MV-4-11 (cell line): ENCODE measurements at places on chromosomes 3 and 15.

DNA sequence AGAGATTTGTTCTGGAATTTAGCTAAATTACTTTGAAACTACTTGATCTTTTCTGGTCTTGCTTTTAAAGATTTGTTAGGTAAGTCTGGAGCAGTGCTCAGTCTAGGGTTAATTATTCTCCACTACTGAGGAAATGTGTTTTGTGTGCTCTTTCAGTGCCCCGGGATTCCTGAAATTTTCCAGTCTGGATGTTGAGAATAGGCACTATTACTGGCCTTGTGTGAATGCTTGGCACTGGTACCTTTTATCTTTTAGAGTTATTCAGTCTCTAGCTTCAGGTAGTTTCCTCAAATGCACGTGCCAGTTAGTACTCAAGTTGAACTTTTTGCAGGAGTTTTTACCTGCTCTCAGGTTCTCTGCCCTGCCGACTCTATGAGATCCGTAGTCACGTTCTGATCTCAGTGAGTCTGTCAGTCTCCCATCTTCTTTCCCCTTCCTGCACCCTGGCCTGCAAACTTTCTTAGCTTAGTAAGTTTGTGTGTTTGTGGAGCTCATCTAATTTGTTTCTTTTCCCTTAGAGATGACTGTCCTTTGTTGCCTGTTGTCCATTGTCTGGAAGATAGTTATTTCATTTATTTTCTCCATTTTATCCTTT lies 39.5 kb downstream of the TCF12 start:
- no peak for DNase-seq

GRCh38 chr3:106512846-106513245 lies 644.0 kb upstream of the CBLB start:
- DNase-seq, result peak; percentile 0

GRCh38 chr3:159779883-159780282 lies 208.8 kb upstream of the IL12A start:
- no peak for DNase-seq

- DNase-seq, result peak; percentile 40
These were observed 23.8 kb downstream of the FEM1B start for GRCh38 chr15:68301301-68301700.

GRCh38 chr3:25960776-25961175 lies 170.9 kb downstream of the OXSM start:
- DNase-seq, result no peak

DNA sequence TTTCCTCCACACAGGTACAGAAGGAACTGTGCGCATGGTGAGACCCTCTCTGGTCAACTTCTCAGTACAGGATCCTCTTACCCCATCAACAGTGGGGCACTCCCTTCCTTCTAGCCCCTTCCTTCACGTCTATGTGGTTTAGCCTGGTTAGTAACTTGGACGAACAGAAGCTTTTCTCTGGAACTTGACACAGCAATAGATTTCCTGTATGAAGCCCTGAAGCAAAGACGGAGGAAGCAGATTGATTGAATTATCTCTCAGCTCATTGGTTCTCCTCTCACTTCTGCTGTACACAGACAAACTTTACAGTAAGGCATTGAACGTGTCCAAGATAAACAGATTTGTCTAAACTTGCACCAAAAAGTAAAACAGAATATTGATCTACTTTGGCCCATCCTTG lies at the start of gene CD200R1:
Gene CD200R1, minus strand, starts transcription at position 210 of the 400 bp plus-strand sequence. CDS start 246 bp downstream, outside the sequence.
- DNase-seq, result no peak

- DNase-seq, result no peak
These were observed at the start of gene C3orf20 for GRCh38 chr3:14674841-14675240. C3orf20 (plus strand) TSS chr3:14675141; CDS start chr3:14682714, 7,573 bp downstream.

- no peak for DNase-seq
These were observed 1271.3 kb downstream of the ROBO1 start for GRCh38 chr3:78496501-78496900.

- DNase-seq, result no peak
These were observed 8.6 kb downstream of the PLA2G4E start for GRCh38 chr15:42012241-42012640.

- no peak for DNase-seq
These were observed 71.9 kb downstream of the PFN2 start for GRCh38 chr3:149898771-149899170.

DNA sequence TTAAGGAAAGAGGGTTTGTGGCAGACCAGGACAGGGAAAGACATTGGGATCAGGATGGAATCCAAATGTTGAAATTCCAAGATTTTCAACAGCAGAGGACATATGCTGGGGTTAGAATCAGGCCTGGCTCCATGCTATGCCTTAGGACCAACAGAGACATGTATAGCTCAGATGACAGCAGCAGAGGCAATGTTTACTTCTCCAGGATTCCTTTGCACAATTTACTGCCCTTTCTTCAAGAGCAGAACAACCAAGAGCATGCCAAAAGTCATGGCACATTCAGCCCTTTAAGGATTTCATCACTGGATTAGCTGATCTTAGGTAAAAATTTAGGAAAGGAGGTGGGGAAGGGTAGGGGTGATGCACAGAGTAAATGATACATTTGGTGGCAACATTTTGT lies 69.6 kb upstream of the GSK3B start:
- no peak for DNase-seq

GRCh38 chr15:87080547-87080946 lies 1000.9 kb downstream of the AGBL1 start:
- DNase-seq, result no peak

- no peak for DNase-seq
These were observed 119.4 kb upstream of the NPHP3 start for GRCh38 chr3:132841621-132842020.

DNA sequence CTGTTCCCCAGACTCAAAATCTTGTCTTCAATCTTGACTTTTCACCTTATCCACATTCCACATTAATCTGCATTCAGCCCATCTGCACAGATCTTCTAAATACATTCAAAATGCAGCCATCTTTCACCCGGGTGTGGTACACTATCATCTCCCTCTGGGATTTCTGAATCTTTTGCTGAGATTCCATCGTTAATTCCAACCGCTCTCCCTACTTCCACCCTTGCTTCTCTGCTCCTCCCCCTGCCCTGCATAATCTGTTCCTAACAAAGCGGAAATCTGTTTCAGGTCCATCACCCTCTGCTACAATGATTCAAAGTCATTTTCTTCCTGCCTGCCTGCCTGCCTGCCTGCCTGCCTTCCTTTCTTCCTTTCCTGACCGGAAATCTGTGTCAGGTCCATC lies 7.9 kb upstream of the GOLGA8B start:
- no peak for DNase-seq

GRCh38 chr3:112273536-112273935 lies 20.5 kb downstream of the SLC9C1 start:
- no peak for DNase-seq

DNA sequence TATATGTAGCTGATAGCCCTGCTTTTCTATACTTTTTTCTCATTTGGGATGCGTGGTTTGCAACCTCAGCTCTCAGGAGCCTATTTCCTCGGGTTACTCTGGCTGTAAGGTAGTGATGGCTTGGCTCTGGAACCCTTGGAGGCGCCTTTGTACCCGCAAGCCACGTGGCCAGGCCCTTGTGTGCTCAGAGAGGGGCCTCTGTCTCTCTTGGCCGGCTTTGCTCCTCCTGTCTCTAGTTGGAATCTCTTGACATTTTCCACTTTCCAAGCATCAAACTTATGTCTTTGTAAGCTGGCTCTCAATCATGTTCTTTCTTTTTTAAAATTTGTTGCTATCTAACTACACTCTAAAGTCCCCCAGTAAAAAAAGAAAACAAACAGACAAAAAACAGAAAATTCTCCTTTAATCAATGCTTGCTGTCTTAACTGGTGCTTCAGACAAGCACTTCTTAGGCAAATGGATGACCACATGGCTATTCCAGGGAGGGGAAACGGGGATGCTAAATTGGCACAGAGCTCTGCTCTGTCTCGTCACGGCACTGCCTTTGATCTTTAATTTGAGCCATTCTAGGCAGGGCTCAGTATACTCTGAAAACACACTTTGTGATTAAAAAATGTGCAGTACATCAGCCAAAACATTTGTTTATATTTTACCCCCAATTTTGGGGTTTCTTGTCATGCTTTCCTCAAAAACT lies 180.4 kb upstream of the NR2E3 start:
- no peak for DNase-seq
